ENCODE measurements at places on chromosomes 2 and 18.

GRCh38 chr18:34660572-34660971 is 49.5 kb upstream of the DTNA start:
- no peak for DNase-seq

- no peak for DNase-seq
Observed at GRCh38 chr18:76412010-76412817, 82.8 kb downstream of the ZNF516 start.

DNA sequence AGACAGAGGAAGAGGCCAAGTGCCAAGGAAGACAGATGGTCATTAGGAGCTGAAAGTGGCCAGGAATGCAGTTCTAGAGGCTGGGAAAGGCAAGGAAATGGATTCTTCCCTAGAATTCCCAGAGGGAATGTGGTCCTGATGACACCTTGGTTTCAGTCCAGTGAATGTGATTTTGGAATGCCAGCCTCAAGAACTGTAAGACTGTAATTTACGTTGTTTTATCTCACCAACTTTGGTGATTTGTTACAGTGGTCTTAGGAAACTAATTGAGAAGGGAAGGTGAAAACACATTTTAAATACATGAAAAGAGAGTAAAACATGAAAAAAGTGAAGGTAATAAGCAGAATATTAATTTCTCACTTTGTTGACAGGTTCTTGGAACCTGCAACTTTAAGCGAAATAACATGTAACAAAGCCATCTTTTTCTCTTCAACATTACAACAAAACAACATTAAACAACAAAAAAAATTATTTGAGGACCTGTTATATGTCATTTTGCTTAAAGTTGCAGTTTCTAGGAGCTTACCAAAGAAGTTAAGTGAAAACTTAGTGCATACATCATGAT is 370.2 kb downstream of the METTL4 start:
- no peak for DNase-seq

DNA sequence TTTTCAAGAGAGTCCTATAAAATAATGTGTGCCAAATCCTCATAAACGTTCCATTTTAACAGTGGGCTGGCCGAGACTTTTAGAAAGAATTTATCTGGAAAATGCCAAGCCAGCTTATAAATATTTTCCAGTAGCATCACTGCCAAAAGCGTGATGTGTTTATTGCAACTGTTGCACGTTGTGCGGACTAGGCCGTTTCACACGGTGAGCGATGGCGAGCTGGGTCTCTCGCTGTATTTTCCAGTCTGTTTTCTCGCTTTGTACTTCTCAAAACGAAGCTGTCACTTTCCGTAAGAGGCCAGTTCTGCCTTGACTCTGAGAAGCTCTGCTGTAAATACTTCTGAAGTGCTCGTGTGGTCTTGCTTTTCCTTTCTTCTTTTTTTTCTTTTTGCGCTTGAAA is 65.0 kb upstream of the ZNF236 start:
- DNase-seq = no peak

DNA sequence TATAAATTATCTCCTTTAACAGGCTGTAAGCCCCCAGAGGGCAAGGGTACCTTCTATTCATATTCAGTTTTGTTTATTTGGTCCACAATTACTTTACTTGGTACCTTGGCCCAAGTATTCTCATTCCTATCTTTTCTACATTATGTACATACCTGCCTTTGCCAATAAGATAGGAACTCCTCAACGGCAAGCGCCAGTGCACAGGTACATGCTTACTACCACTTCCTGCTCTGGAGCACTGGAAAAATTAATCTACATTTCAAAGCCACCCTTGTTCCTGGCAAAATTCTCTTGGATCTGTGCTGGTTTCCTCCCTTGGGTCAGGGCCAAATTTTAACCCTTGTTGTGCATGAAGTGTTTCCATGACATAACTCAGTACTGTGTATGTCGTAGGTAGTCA is 34.3 kb upstream of the LMAN1 start:
- no peak for DNase-seq

- DNase-seq = no peak
Observed at GRCh38 chr18:69725855-69726508, 221.7 kb downstream of the CD226 start.

DNA sequence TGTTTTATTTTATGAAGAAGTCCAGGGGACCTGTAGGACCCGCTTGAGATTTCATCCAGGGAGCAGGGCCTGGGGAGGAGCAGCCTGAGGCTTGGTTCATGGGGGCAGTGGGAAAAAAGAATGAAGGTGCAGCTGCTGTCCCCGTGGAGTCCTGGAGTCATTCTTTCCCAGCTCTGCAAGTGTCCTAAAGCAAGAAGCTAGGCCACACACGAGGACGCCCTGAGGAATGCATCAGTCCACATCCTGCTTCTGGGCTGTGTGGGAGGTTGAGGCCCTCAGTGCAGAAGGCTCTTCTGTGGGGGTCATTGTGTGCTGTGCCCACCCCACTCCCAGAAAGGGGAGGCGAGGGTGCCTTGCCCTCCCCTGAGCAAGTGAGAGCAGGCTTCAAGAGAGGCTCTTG is 179.9 kb upstream of the HS6ST1 start:
- no peak for DNase-seq

DNA sequence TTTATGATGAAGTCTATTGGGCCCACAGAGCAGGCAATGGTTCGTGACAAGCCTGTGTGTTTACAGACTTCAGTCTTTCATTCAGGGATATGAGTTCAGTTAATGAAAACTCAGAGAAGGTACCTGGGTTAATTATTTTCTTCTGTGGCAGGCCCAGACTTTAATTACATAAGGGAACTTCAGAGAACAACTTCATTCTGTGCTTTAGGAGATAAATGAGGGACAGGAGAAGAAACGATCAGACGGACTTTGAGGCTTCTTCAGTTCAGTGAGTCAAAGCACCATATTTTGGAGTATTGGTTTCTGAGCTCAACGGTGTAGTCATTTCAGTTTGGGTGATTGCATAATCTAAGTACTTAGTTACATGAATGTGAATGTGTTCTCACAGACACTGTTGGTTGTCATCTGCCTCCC is 203.0 kb upstream of the KCNJ3 start:
- no peak for DNase-seq

DNA sequence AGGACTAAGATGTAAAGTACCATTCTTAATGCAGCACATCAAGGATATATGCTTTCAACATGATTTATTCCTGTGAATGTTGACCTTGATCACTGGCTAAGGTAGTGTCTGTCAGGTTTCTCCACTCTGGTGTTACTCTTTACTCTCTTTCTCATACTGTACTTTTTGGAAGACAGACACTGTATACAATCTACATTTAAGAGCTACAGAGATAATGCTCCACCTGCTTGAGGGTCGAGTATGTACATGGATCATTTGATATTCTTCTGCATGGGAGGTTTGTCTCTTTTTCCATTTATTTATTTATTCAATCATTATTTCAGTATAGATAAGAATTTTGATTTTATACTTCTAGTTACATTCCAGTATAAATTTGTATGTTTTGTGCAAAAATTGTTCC is 199.5 kb upstream of the RGPD4 start:
- no peak for DNase-seq

DNA sequence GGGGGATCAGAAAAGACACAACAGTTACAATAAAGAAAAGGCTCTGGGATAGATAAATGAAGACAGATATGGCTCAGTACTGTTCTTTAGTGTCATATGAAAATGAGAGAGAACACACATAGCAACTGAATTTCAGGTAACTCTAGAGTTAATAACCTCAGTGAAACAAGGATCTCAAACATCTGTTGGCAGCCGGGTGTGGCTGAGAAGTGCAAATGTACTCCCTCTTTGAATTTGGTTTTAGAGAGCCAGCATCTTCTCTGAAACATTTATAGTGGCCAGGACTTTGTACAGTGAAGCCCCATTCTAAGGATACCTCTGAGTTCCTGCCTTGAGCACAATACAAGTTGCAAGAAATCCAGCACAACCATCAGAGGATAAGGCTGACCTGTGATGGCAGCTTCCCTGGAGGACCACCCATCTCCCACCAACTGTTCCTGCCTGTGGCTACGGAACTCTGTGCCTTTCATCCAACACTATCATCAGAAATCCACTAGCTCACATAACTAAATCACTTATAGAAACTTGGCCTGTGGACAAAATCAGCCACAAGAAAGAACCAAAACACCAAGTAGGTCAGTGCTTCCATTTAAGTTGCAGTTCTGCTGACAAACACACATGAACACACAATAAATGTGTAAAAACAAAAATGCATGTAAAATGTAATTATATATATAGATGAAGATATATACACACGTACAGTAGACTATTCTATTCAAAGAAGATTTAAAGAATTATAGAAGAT is 37.3 kb upstream of the PEX13 start:
- DNase-seq = no peak

- no peak for DNase-seq
Observed at GRCh38 chr2:129779783-129780182, 199.7 kb upstream of the RAB6C start.

GRCh38 chr18:2968606-2969005 is 44.3 kb downstream of the LPIN2 start:
- DNase-seq = no peak

- DNase-seq = no peak
Observed at GRCh38 chr18:36798738-36799473, 29.9 kb downstream of the TPGS2 start.

DNA sequence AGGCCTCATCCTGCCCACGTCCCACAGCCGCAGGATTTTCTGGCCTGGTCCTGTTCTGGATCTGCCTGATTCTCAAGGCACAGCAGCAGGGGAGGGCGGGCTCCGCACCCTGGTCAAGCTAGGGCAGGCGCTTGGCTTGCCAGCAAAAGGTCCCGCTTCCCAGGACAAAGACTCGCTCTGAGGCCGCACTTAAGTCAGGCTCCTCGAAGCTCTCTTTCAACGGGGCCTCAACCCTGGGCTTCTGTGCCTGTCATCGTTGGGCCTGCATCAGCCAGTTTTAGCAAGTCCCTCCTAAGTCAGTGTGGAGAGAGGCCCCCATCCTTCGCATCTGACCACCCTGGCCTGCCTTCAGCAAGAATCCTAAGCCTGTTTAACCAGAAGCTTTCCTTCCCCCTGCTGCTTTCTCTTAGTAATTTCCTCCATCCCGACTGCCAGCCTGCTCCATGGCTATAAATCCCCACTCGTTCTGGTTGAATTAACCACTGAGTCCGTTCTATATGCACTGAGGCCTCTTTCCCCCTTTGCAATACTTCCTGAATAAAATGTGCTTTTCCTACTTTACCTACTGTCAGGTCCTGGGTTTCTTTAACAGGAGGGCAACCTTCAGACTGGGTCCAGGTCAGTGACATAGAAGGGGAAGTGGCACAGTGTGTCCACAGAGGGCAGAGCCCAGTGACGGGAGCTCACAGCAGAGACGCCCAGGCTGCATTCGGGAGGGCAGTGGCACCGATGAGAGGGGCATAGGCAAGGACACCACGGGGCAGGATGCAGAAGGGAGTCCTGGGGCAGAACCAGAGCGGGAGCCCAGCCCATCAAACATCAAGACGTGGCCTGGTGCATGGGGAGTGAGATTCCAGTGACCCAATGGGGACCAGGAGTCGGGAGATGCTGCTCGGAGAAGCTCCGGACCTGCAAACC is 62.7 kb downstream of the SP110 start:
- DNase-seq = no peak

DNA sequence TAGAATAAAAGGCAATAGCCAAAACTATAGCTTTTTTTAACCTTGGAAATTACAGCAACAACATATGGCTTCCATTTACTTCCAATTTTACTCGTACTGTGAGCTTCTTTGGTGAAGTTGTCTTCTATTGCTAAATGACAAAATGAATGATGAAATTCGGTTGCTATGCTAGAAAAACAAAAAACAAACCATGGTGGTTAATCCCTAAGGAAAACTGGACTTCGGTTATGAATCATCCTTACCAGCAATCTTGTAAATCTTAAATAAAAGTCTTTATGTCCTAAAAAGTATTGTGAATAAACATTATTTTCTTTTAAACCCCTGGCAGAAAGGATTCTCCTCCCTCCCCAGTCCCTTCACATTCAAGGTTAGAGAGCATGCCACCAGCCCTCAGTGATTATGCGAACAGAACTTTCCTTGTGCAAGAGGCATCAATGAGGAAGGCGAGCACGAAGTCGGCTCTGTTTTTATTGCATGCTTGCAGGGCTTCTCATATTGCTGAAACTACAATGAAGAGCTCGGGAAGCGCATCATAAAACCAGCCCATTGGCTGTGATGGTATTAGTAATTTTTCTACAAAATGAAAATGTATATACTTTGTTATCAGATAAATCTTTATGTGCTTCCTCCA is 62.9 kb downstream of the ZNF521 start:
- DNase-seq = no peak

GRCh38 chr2:51448911-51449310 is 417.0 kb upstream of the NRXN1 start:
- no peak for DNase-seq

GRCh38 chr2:127086990-127087790 is 19.8 kb downstream of the BIN1 start:
- no peak for DNase-seq

DNA sequence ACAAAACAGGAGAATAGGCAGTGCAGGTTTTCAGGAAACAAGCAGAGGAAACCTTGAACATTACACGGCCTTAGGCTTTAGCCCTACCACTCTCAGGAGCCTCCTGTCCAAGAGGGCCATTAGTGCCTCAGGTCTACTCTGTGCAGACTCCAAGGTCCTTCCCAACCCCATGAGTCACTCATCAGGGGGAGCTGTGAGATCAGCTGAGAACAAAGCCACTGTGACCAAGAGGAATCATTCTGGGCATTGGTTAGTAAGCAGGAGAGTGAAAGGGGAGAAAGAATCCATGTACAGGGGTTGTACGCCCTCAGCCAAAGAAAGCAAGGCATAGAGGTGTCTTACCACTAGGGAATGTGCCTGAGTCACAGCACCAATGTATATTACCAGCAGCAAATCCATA is 680.3 kb downstream of the DPP10 start:
- DNase-seq = no peak

All from activated CD4-positive, alpha-beta T cell treated with anti-CD3 and anti-CD28 coated beads, Interleukin-2, amount 50 U/mL, for 4 hours (primary cell).